Frontal cortex (tissue), 4 donors: ENCODE measurements at places on chromosomes 13 and 19. TPM values are rescaled to one million over a fixed set of nuclear protein-coding genes. Genes with fewer than 3 reads are reported as not detected.

Gene SSC5D
- total RNA-seq, result under 0.01 TPM

Gene ANGPTL8
- total RNA-seq, result not detected

Gene TIMM29
- total RNA-seq, result 41.6 TPM

Gene BABAM1
- total RNA-seq, result 66.9 TPM

Gene VSTM2B
- 28.9 TPM for total RNA-seq

Gene BCKDHA
- 28.1 TPM for total RNA-seq
